Stimulated activated CD4-positive, alpha-beta T cell treated with anti-CD3 and anti-CD28 coated beads, Interleukin-15, amount 100 ng/mL, for 48 hours (primary cell): ENCODE measurements at places on chromosomes 6 and 20.

GRCh38 chr6:46276576-46277142 is 105.9 kb upstream of the ENPP5 start:
- no peak for DNase-seq

DNA sequence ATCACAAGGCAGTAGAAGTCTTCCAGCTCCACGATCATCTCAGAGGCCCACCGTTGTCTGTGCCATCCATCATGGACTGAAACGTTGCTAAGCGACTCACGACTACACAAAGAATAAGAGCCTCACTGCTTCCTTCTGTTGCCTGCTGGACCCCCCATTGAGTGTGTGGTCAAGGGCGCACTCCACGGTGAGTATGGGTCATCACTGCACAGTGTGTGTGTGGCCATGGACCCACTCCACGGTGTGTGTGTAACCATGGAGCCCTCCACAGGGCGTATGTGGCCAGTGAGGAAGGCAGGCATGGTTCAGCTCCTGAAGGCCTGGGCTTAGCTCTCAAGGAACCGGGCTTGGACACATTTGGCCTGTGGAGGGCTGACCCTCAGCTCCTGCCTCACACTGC is 123.4 kb upstream of the AFDN start:
- no peak for DNase-seq

- no peak for DNase-seq
Observed at GRCh38 chr6:1363298-1363697, 26.1 kb upstream of the FOXF2 start.

- no peak for DNase-seq
Observed at GRCh38 chr6:65135567-65135966, 571.5 kb downstream of the EYS start.

GRCh38 chr6:170025935-170026750 is 264.7 kb downstream of the DLL1 start:
- DNase-seq: no peak

GRCh38 chr20:6467562-6467961 is 299.9 kb upstream of the BMP2 start:
- DNase-seq: no peak

DNA sequence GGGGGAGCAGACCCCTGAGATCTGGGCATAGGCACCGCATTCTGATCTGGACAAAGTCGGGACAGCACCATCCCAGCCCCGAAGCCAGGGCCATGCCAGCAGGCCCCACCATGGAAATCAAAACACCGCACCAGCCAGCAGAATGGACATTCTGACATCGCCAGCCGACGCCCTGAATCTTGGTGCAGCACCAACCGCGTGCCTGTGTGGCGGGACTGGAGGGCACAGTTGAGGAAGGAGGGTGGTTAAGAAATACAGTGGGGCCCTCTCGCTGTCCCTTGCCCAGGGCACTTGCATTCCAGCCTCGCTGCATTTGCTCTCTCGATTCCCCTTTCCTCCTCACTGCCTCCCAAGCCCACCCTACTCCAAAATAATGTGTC is 2.0 kb downstream of the NNAT start:
- DNase-seq: no peak

DNA sequence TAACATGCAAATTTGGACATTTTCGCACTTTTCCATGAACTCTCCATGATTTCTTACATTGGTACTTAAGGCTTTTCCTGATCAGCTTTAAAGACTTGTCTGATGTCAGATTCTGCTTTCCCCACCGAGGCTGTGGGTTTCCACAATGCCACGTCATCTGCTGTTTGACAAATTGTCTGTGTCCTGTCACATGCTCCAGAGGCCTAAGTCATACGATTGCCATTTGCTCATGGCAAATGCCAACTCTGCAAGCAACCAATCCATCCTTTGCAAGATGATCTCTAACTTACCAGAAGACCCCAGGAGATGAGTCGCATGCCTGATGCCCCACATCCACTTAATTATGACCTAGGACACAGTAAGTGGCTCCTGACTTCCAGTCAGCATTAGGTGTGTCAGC is 556.5 kb downstream of the BMP2 start:
- no peak for DNase-seq

- no peak for DNase-seq
Observed at GRCh38 chr6:170089963-170090362, 200.9 kb downstream of the DLL1 start.

GRCh38 chr6:82691997-82692396 is 328.4 kb downstream of the TPBG start:
- no peak for DNase-seq

DNA sequence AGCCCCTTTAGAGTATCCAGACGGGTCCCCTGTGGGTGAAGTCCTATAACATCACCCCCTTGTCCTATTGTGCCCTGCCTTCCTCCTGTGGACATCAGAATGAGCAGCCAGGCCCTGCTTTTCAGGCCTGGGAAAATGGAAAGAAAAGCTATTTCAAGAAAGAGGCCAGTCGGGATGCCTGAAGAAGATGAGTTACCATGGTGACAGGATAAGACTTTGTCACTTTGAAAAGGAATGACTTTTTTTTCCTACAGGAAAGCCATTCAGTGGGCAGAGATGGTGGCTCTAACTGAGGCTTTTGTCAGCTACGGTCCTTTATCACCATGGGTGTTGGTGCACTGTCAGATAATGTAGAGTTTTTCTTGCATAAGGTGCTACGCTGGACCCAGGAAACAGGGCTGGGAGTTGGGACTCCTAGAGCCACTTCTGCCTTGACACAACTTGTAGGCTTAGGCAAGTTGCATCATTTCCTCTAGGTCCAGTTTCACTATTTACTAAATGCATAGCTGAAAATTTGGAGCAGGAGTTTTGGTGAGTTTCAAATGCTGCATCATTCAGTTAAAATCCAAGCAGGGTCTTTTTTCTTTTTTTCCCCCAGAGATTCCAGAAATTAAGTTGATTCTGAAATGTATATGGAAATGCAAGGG is 293.6 kb upstream of the PRND start:
- no peak for DNase-seq

- no peak for DNase-seq
Observed at GRCh38 chr20:33531885-33532284, 42.0 kb downstream of the CBFA2T2 start.

DNA sequence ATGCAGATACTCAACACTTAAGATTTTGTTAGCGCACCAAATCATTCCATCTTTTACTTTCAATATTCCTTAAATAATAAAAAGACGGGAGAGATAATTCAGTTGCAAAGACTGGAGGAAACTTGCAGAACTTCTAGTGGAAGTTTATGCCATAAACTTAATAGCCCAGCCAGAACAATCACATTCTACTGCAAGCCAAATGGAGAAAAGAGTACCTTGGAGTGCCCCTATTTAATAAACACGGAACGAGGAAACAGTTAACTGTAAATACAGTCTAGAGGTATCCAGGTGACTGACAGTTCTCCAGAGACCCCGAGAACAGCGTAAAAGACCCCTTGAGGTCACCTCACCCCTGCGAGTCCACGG is 635 bp downstream of the SLC35B3 start:
- no peak for DNase-seq

GRCh38 chr20:6959900-6960312 is 192.4 kb downstream of the BMP2 start:
- DNase-seq: no peak

DNA sequence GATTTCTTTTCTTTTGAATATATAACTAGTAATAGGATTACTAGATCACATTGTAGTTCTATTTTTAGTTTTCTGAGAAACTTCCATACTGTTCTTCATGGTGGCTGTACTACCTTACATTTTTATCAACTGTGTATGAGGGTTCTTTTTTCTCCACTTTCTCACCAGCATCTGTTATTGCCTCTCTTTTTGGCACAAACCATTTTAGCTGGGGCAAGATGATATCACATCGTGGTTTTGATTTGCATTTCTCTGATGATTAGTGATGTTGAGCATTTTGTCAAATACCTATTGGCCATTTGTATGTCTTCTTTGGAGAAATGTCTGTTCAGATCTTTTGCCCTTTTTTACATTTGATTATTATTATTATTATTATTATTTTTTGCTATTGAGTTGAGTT is 86.1 kb upstream of the TCF21 start:
- no peak for DNase-seq

DNA sequence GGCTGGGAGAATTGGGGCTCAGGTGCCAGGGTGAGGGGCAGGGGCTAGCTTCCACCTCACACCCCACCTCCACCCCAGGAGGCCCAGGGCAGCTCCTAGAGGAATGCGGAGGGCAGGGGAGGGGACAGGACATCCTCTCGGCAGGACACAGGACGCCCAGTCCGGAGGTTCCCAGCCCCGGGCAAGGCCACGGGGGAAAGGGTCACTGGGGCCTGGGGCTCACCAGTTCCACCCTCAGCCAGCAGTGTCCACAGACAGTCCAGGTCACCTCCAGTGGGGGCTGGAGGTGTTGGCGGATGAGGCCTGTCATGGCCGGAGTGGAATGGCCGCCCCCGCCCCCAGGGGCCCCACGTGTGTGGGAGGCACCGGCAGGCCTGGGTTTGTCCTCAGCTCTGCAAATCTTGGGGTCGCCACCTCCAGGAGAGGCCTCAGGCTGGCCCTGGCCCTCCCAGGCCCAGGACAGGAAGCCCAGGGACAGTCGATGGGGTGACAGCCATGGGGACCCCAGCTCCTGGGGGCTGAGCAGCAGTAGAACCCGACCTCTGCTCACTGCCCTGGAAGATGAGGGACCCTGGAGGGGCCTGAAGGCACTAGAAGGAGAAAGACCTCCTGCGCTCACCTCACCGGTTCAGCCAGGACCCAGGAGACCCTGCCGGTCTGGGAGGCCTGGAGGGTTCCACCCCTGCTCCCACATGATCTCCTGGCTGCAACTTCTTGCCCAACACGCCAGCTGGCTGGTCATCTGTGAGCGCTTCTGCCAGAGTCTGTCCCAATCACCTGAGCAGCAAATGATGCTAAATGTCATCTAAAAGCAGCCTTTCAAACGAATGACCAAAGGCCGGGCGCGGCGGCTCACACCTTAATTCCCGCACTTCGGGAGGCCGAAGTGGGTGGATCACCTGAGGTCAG is 13.0 kb upstream of the ABHD16B start:
- DNase-seq: no peak

GRCh38 chr6:74356391-74356790 is 660.4 kb downstream of the CD109 start:
- no peak for DNase-seq

DNA sequence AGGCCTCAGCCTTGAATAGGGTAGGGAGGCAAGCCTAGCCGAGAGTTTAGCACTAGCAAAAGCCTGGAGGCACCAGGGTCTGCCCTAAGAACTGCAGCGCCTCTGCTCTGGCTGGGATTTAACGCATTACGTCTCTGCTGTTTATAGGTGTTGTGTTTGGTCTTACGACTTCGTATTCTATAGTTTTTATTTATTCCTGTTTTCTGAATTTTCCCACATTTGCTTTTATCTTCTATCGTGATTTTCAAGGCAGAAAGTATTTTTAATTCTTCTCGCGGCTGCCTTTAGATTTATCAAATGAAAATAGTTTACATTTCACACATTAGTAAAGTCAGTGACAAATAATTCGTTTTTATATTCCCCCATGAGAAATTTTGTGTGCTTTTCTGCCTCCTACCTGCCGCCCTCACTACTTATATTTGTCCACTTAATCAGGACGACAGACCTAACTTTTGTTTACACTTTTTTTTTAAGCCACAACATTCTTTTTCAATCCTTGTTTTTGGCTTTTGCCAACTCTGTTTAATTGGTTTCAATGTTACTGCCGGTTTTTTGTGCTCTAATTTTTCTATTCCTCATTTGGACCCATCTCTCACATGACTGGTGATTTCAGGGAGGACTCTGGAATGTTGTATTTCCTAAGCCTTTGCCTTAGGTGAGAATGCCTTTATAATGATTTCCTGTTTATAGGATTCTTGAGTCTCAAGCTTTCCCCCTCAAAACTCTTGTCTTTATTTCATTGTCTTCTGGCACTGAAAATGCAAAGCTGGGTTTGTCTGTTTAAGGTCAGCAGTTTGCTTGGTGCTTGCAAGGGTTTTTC is 1.3 kb upstream of the LZTS3 start:
- DNase-seq: no peak

GRCh38 chr6:33116841-33117711 is 41.3 kb downstream of the HLA-DPB1 start:
- DNase-seq: no peak

DNA sequence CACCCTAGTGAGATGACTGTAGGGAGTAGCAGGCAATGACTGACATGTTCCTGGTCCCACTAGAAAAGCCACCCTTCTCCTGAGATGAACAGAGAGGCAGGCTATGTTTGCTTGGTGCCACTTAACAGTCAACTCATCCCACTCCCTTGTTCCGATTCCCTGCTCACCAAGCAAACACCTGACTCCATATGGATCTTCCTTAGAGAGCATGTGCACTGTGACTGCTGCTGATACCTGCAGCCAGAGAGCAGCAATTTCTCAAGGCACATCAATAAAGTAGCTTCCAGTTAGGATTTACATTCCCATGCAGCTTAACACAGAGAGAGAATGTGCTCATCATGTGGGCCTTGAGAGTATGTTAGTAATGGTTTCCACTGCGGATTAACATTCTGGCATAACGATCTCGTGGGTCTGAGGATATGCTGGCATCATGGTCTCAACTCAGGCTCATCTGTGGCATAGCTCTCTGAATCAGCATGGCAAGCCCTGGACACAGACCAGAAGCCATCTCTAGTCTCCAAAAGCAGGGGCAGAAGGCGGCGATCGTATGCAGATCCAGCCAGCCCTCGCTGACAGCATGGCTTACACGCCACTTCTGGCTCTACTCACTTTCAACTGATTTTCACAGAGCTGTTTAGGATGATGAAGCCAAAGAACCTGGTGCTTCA is 43.9 kb downstream of the ATXN1 start:
- no peak for DNase-seq

DNA sequence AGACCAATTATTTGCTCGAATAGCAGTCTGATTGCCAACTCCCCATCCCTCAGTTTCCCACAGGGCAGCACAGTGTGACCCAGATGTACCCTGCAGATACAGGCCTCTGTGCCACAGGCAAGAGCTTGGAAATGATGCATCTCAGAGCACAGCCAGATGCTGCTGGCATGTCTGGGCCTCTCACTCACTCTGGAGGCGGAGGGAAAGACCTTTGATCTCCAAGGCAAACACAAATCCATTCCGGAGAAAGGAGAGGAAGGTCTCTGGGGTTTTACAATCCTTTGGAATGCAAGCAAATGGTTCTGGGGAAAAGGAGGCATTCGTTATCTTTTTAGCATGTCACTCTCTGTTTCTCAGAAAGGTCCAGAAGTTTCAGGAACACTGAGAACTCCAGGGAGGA is 74.2 kb downstream of the RIOK1 start:
- no peak for DNase-seq

DNA sequence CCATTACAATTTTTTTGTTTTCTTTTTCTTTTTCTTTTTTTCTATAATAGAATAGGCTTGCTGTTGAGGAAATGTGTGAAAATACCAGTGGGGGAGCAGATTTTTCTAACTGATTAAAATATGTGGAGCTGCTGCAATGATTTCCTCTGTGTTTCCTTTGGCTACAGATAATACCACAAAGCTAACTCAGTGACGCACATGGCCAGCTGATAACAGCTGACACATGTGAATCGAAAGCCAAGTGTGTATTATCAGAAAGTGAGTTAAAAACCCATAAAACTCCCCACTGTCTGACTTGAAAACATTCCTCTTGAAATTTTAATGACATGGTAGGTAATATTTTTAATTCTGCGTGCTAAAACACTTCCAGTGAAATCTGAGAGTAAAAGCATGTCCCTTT is 70.8 kb upstream of the AHI1 start:
- DNase-seq: no peak
